H9 (cell line): ENCODE measurements at places on chromosomes 1 and 21.
A peak's percentile ranks its signal among the peaks of the same experiment; 100 is the strongest.

GRCh38 chr1:19705464-19705863 lies 40.8 kb downstream of the HTR6 start:
- no peak for DNase-seq

DNA sequence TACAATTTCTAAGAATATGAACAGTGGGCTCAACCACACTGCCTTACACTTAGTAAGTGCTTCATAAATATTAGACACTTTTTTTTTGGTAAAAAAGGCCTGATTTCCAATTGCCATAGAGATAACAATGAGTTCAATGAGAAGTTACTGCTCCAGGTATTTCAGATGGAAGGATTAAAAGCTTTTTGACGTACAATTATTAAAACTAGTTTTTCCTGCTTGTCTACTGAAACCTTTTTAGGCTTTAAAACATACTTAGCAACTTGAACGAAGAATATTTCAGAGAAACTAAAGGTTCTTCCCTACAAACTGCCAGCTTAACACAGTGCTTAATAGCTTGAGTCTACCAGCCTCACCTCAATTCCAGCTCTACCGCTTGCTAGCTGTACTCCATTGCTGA lies 43.7 kb downstream of the TRIT1 start:
- no peak for DNase-seq

GRCh38 chr1:36187800-36188593 lies 32.0 kb downstream of the MAP7D1 start:
- DNase-seq, result peak; percentile 92

- no peak for DNase-seq
These were observed 12.4 kb downstream of the ZBTB18 start for GRCh38 chr1:244063498-244063897.

DNA sequence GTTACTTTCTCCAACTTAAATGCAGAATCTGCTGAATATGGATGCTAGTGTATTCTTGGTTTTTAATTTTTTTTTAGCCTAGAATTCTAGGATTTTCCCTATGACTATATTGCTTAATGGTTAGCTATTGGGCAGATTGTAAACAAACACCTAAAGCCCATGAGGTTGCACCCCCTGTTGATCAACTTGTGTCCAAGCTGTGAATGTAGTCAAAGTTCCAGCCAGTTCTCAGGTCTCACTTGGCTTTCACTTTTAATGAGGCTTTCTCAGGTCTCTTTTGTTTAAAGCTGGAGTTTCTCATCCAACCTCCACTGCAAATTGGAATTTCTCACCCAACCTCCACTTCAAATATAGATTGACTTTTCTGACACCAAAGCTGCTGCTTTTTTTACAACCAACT lies 35.9 kb downstream of the FCER1A start:
- DNase-seq, result no peak
